Head of caudate nucleus (tissue), 42 donors: ENCODE measurements at places on chromosomes 2 and 18.

GRCh38 chr2:143505542-143505941 is 376.3 kb downstream of the ARHGAP15 start:
- DNase-seq = no peak

- no peak for DNase-seq
These were observed 83.3 kb upstream of the MAP2 start for GRCh38 chr2:209340522-209340921.

DNA sequence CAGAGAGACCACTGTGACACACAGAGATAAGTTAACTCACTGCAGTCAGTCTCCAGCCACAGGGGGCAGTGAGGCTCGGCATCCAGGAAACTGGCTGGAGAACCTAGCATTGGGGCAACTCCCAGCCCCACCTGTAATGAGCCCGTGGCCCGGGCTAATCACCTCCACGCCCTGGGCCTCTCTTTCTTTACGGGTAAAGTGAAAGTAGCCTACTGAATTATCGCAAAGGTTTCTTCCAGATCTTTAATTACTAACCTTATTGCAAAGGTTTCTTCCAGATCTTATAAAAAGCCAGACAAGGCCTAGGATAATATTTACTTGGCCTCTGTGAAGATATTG is 45.7 kb upstream of the ACAA2 start:
- no peak for DNase-seq

- DNase-seq = no peak
These were observed 184.1 kb downstream of the MTCL1 start for GRCh38 chr18:8889489-8889888.

DNA sequence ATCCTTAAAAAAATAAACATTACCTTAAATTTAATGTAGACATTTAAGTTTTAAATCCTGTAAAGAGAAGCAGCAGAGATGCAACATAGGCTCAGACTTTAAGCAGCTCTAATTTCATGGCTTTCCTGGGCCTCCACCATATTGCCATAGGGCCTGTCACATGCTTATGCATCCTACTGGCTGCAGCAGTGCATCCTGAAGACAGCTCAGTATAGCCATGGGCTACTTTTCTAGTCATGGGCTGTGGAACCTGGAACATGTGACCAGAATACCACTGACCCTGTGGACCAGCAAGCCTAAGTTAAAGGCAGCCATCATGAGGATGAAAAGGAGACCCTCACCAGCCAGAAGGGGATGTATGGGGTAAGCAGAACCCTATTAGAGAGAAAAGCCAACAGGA is 10.7 kb downstream of the RMP24 start:
- no peak for DNase-seq

DNA sequence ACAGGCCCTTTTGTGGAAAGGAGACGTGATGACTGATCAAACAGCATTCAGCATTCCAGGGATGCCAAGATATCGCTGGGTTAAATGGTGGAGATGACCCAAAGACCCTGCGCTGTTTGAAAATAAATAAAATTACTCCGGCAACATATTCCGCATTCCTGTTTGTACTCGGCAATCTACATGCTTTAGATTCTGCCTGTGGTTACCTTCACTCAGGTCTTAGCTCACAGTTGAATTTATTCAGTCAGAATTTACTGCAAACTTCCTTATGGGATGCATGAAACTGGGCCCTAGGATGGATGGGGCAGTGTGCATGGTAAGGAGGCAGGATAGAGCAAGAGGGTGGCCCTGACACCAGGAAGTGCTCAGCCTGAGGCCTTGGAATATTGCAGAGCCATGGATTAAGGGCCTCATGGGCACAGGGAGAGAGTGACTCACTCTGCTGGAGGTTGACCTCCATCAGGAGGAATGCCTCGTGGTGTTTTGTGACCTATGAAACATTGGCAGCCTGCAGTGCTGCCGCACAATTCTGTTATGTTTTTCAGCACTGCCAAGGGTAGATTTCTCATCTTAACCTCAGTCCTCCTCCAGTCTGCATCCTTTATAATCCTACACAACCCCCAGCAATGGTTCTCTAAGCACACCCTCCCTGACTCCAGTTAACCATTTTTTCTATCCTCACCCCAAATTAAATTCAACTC is 321.4 kb downstream of the IRS1 start:
- no peak for DNase-seq

GRCh38 chr2:6372317-6372901 is 493.3 kb downstream of the CMPK2 start:
- DNase-seq = no peak

DNA sequence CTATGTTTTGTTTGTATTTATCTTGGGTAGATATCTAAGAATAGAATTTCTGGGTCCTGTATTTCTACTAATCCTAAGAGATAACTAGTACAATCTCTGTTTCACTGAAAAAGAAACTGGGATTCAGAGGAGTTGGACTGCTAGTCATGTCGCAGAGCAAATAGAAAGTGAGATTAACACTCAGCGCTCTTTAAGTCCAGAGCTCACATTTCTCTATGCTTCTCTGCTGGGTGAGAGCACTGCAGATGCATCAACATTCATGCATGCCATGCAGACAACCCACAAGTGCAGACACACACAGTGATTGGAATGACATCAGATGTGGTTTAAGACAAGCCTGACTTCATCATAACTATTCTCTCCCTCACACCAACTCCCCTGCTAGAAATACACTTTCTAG is 563.8 kb downstream of the TDRD15 start:
- DNase-seq = no peak

GRCh38 chr18:52451851-52452250 is 111.9 kb downstream of the DCC start:
- no peak for DNase-seq

DNA sequence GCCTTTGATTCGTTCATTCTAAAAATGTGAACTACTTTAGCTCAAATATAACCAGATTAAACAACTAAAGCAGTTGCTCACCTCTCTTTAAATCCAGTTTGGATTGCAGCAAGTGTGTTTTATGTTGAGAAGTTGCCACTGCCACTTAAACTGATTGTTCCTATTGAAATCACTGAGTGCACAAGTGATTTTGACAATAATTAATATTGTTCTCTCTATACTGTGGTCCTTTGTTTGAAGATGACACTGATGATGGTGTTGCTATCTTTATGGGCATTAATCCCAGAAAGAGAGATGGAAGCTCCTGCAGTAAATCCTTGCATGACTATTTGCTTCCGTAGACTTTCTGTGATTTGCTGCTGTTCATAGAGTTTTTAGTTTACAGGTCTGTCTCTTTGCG is 251.4 kb upstream of the ZEB2 start:
- DNase-seq = no peak

DNA sequence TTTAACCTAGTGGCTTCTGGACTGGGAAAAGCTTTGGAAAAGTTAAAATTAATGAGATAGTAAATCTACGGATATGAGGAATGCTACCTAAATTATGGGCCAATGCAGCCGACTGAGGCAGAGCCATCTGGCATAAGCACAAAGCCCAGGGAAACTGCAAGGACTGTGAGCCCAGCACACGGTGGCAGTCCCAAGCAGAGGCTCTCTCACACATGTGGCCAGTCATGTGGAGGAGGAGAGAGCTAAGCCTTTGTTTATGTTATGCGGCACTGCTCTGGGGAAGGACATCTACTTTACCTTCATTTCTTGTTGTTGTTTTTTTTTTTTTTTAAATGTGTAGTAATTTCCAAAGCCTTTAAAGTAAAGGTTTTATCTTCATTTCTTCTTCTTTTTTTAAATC is 267.0 kb downstream of the STK39 start:
- DNase-seq = no peak

DNA sequence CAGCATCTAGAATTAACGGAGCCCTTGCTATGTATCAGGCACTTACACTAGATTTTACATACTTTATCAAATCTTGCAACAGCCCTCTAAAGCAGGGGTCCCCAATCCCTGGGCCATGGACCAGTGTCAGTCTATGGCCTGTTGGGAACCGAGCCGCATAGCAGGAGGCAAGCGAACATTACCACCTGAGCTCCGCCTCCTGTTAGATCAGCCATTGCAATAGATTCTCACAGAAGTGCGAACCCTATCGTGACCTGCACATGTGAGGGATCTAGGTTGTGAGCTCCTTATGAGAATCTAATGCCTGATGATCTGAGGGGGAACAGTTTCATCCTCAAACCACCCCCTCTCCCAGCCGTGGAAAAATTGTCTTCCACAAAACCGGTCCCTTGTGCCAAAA is 13.4 kb downstream of the DNAJB2 start:
- DNase-seq = no peak

DNA sequence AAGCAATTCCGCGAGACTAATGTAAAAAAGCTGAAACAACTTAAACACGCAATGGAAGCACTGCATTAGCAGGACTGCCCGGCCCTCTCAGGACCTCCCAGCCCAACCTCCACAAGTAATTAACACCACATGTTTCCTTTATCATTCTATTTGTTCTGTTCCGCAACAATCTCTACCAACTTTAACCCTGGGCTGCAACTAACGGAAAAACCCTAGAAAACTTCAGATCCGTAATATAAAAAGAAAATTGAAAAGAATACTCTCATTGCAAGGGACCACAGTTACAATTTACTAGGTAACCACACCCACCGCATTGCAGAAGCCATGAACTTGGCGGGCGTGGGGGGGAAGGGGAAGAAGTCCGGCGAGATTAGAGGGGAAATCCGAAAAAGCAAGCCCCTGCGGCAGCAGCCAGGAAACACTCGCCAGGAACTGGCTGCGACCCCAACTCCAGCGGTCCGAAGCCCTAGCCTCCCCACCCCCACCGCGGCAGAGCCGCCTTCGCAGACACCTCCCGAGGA is 1.2 kb downstream of the EPB41L3 start:
- DNase-seq = no peak

- DNase-seq = no peak
These were observed 10.2 kb upstream of the TMEM247 start for GRCh38 chr2:46469116-46469515.

DNA sequence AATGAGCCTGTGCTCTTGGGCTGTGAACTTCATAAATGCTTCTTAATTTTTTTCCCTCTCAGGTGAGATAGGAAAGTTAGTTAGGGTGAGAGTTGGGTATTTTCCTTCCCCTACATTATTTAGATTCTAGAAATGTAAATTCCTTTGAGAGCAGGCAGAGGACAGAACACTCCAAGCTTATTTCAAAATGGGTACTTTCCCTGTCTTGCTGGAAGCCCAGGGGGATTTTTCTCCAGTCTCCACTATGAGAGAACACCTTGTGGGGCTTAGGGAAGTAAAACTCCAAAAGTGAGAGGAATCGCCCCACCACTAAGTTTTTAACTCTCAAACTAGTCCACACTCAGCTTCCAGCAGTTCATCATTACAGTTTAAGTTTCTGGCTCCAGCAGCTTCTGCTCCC is 253.2 kb upstream of the CTAGE1 start:
- no peak for DNase-seq

GRCh38 chr18:9638886-9639285 is 24.5 kb upstream of the PPP4R1 start:
- DNase-seq = no peak

DNA sequence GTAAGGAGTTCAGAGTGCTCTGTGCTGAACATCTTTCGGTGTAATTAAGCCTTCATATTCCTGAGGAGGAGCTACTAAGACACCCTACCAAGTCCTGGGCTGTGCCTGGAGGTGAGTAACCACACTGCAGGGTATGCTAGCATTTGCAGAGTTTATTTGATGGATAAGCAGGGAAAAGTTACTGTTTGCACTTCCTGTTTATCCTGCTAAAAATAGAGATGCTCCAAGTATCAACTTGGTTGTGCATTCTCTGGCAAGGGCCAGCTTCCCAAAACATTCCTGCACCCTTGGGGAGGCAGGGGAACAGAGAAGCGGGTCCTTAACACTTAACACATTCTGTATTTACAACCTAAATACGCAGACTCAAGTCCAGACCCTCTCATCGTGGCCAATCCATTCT is 49.8 kb downstream of the PARD6G start:
- DNase-seq = no peak

GRCh38 chr18:22021701-22022100 is 147.7 kb upstream of the GATA6 start:
- no peak for DNase-seq

GRCh38 chr2:48183991-48184390 is 277.7 kb upstream of the FBXO11 start:
- no peak for DNase-seq

- DNase-seq = no peak
These were observed 8.1 kb downstream of the SMAD7 start for GRCh38 chr18:48942554-48943261.

DNA sequence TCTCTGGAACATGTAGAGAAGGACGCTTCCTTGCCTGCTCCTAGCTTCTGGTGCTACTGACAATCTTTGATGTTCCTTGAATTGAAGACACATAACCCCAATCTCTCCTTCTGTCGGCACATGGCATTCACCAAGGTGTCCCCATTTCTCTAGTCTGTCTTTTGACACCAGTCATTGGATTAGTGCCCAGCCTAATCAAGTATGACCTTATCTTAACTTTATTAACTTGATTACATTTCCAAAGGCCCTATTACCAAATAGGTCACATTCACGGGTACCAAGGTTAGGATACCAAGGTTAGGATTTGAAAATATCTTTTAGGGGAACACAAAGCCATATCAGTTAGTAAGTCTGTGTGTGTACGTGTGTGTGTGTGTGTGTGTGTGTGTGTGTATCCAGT is 377.9 kb downstream of the CMPK2 start:
- no peak for DNase-seq

DNA sequence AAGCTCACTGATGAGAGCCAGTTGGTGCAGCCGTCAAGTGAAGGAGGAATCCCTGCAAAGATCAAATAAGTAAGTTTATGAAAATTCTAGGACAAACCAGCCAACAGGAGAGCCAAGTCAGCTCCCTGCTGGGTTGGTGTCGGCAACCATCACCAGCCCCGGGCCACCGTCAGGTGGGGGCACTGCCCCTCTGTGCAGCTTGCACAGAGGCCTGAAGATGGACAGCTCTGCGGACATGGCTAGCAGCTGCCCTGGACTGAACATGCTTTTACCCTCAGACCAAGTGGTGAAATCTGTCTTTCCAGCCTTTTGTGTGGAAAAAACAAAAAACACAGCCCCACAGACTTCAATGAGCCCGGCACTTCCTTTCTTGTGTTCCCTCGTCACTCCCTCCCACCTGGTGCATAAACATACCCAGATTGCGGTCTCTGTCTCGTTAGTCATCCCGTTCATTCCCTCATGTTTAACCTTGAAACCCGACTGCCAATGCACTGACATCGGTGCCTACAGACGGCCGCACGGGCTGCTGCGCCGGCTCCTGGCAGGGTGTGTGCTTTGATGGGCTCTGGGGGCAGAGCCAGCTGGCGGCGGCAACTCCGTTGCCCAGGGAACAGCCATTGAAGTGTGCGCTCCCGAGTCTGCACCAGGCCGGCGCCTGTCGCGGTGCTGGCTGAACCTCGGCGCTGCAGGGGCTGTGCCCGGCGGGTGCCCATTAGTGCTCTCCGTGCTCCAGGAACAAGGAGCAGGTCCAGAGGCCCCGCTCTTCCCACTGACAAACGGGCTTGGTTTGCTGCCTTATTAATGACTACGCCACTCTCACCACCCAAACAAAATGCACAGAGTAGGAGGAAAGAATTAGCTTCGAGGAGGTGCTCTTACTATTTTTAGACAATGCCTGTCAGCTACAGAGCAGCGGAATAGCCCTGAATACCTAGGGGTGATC is 95.3 kb downstream of the EIPR1 start:
- DNase-seq = peak; percentile 68

GRCh38 chr2:100983684-100984310 is 18.3 kb upstream of the RPL31 start:
- no peak for DNase-seq

- no peak for DNase-seq
These were observed 71.7 kb upstream of the RBMS1 start for GRCh38 chr2:160565099-160565845.

GRCh38 chr2:120265006-120265405 is 12.4 kb downstream of the RALB start:
- DNase-seq = no peak
